ENCODE measurements at places on chromosomes 4 and X. TPM values are rescaled to one million over a fixed set of nuclear protein-coding genes. Genes with fewer than 3 reads are reported as not detected.

GRCh38 chr4:75696071-75696470, 22.9 kb upstream of the G3BP2 start:
- no peak overlapping the region for H3K27ac ChIP-seq
- no peaks in the 10 kb centered on the region for H3K27me3 ChIP-seq
- peak; percentile 7 for DNase-seq
- no peaks in the 10 kb centered on the region for H3K36me3 ChIP-seq
- H3K4me1 ChIP-seq, result no peaks in the 10 kb centered on the region

DNA sequence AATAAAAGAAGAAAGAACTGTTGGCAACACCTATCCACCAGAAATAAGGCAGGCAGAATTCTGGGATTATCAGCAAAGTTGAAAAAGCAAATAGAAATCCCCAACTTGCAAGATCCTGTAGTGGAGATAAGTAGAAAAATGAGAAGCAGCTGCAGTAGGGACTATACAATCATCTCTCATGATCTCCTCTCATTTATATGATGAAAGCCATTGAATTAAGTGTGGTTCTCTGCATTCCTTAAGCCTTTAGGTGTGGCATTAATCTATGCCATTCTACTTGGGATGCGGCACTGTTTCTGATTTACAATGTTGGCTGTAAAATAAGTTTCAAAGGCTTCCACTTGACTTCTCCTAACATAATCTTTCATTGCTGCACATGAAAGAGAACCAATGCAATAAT, 869.8 kb downstream of the TRAM1L1 start:
- no peak overlapping the region for H3K27ac ChIP-seq
- H3K36me3 ChIP-seq, result no peaks in the 10 kb centered on the region
- no peak for DNase-seq
- no peaks in the 10 kb centered on the region for H3K27me3 ChIP-seq
- H3K4me3 ChIP-seq, result no peak overlapping the region
- H3K4me1 ChIP-seq, result no peaks in the 10 kb centered on the region

DNA sequence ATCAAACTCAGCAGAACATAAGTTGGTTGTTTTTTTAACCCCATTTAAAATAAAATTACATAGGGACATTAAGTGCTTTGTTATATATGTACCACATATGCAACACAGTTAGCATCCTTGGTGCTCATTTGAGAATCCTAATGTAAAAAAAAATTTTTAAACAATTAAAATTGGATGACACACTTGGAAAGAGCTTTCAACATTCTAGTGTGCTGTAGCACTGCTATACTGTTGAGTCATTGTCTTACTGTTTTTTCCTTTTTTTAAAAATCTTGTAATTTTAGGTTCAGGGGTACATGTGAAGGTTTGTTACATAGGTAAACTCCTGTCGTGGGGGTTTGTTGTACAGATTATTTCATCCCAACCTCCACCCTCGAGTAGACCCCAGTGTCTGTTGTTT, 12.8 kb downstream of the THAP9 start:
- H3K4me3 ChIP-seq, result no peak overlapping the region
- peaks cover 7% of the 10 kb centered on the region for H3K36me3 ChIP-seq
- no peaks in the 10 kb centered on the region for H3K4me1 ChIP-seq
- no peak overlapping the region for H3K27ac ChIP-seq
- DNase-seq, result no peak

GRCh38 chrX:9295551-9295950, 169.3 kb upstream of the TBL1X start:
- DNase-seq, result no peak
- peaks cover 4% of the 10 kb centered on the region for H3K27me3 ChIP-seq
- no peak overlapping the region for H3K27ac ChIP-seq
- H3K4me3 ChIP-seq, result no peak overlapping the region
- no peaks in the 10 kb centered on the region for H3K4me1 ChIP-seq

SYTL4 gene
- total RNA-seq, result 18.8 TPM

Data from thyroid gland (tissue), 4 donors.